ENCODE measurements at places on chromosomes 2 and 18.

GRCh38 chr2:122148128-122148767 is 392.8 kb downstream of the TSN start:
- DNase-seq: no peak

- no peak for DNase-seq
These were observed 31.2 kb upstream of the C1GALT1C1L start for GRCh38 chr2:43707255-43708015.

GRCh38 chr2:70887550-70888246 is 48.0 kb upstream of the ATP6V1B1 start:
- no peak for DNase-seq

GRCh38 chr18:62183578-62184195 is 3.2 kb downstream of the PIGN start:
- DNase-seq: peak; percentile 53

DNA sequence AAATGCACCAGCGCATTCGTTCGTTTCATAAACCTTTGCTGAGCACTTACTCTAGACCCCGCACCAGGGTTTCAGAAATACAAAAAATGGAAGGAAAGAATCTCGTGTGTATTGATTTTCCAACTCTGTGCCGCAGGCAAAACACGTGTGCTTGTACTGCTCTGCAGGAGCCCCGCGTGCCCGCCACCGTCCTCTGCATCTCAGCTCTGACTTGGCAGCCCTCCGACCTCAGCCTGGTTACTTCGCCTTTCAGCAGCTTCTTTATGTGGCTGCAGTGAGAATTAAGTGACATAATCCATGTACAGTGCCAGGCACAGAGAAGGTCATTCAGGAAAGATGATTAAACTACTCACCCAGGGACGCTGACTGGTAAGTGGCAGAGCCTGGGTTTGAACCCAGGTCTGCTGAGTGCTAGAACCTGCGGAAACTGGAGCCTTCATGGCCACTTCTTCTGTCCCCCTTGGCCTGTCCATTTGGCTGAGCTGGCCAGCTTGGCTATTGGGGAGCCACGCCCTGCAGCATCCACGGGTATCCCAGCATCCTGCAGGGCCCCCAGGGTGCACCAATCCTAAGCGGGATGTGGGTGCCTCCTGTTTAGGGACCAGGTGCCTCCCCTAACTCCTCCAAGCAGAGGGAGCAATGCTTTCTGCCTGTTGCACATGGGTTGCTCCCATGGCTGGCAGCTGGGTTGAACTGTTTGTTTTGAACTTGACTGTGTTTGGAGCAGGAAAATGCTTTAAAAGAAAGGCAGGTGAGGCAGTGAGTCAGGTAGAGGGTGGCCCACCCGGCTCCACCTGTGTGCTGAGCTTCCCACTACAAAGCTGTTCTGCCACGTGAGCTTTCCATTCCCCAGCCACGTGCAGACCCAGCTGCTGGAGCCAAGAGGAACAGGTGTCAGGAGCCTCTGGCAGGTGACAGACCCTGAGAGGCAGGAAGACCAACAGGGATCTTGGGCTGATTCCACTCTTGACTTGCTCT is 34.3 kb downstream of the INHBB start:
- no peak for DNase-seq

DNA sequence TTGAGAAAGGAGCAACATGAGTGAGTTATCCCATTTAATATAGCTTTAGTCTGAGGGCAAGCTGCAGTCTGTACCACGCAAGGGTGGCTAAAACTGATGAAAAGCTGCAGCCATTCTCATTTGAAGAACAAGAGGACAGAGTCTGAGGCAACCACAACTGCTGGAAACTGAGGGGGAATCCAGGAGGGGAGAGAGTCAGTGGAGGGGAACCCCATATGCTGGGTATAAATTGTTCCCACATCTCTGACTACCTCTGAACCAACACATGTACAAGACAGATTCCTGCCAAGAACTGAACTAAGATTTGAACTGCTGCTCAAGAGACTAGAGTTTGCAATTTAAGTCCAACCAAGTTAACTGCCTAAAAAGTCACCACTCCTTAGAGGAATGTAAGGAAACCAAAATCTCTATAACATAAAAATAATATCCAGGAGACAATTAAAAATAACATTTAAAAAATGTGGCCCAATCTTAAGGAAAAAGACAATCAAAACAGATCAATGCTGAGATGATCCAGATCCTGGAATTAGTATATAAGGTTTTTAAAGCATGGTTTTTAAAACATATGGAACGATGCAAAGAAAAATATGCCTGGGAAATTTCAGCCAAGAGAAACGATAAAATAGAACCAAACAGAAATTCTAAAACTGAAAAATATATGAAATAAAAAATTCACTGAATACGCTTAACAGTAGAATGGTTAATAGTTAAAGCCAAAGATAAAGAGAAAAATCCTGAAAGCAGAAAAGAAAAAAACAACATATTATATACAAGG is 11.2 kb downstream of the CWC22 start:
- no peak for DNase-seq

DNA sequence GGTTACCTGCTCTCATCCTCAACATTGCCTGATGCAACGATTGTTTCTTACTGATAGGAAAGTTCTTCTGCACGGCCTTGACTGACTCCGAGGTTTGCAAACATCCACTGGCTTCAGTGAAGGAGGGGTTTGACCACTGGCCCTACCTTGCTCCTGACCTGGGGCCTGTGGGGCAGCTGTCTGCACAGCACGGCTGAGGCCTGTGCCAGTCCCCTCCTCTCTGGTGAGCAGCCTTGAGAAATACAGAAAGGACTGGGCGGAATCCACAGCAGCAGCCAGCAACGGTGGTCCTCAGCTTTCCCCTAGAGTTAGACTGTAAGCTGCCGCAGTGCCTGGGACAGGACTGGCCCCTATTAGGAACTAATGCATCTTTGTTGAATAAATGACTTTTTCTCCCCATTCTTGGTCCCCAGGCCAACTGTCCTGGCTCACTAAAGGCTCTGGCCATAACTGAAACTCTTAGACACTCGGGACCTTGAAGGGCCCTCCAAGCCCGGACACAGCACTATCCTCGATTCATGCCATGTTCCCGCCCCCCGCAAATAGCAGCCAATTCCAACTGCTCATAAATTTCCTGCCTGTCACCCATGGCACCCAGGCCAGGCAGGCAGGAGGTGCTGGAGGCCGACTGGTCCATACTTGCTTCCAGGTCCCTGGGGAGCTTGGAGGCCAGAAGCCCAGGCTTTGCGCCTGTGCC is 26.7 kb downstream of the ATOH8 start:
- no peak for DNase-seq

GRCh38 chr18:57659460-57660102 is 37.9 kb upstream of the NARS1 start:
- DNase-seq: no peak

DNA sequence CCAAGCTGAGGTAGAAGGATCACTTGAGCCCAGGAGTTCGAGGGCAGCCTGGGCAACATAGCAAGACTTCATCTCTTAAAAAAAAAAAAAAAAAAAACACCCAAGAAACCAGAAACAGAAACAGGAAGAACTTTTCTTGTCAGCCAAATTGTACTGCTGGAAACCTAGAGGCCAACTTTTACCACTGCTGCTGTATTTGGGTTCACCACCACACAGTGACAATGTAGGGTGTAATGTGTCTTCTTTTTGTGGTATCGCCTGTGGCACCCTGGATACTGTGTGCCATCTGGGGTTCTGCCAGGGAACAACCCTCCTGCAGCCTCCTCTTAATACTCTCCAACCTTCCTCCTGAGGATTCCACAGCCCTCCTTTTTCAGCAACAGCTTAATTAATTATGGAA is 72.6 kb downstream of the STK39 start:
- DNase-seq: no peak

GRCh38 chr2:151192681-151193080 is 69.0 kb downstream of the RBM43 start:
- DNase-seq: no peak

- no peak for DNase-seq
These were observed 268.9 kb downstream of the TDRD15 start for GRCh38 chr2:21392649-21393048.

DNA sequence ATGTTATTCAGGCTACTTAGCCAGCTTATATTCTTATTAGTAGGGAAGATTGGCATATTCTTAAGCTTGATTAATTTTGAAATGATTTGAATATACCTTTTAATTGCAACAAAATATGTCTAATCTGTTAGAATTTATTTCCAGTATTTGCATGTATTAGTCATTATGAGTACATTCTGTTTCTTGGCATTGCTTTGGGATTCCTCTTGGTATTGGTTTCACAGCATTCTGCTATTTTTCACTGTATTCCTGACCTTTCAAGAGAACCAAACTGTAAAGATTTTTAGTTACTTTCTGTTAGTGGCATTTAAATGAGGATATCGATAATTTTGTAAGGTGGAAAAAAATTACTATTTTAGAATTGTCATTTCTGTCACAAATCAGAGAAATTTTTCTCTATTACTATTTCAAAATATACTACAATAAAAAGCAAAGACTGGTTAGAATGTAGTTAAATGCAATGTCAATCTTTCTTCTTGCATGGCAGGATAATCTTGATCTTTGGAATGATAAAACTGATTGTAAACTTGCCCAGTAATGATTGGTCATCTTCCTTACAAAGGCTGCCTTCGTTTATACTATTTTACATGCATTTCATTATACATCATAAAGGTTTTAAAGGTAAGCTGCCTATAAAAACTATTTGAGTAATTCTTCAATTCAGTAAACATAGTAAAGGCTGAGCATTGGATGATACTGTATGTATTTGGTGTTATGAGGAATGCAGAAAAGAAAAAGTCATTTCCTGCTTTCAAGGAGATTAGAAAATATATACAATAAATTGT is 86.1 kb downstream of the SLC4A10 start:
- DNase-seq: no peak

- no peak for DNase-seq
These were observed 4.7 kb downstream of the ACVR1 start for GRCh38 chr2:157871415-157871814.

- no peak for DNase-seq
These were observed 30.4 kb upstream of the RAB6D start for GRCh38 chr2:131394147-131394931.

- DNase-seq: no peak
These were observed 19.1 kb upstream of the RBM44 start for GRCh38 chr2:237779521-237779920.

DNA sequence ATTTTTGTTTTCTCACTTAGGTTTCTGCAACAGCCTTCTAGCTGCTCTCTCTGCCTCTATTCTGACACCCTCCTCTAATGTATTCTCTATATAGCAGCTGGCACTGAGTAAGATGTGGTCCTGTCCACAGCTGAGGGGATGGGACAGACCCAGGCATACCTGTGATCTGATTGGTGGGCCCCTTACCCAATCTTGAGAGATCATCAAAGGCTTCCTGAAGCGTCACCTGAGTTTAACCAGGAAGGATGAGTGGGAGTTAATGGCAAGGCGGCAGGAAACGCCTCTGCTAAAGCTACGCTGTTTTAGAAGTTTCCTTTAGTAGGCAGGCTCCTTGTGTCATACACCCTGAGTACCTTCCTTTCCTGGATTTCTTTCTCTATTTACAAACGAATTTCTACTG is 5.7 kb upstream of the TET3 start:
- DNase-seq: no peak

- DNase-seq: no peak
These were observed 308.2 kb downstream of the PIEZO2 start for GRCh38 chr18:10841203-10841602.

DNA sequence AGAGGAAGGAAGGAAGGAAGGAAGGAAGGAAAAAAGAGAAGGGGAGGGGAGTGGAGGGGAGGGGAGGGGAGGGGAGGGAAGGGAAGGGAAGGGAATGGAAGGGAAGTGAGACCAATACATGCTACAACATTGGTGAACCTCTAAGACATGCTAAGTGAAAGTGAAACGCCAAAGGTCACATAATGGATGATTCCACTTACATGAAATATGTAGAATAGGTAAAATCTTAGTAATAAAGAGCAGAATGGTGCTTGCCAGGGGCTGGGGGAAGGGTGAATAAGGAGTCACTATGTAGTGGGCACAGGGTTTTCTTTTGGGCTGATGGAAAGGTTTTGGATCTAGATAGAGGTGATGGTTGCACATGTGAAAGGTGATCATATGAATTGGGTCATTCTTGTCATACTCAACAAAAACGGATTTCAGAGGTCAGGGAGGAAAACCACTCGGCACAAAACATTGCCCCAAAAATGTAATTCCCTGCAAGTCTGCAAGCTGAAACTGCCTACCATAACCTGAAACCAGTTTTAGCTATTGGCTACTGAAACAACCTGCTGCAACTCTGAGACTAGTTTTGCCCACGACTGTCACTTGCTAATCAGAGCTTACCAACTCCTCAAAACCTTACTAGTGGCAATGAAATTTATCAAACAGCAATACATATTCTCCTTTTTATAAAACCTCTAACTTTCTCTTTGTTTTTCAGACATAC is 59.2 kb downstream of the CCDC141 start:
- no peak for DNase-seq

- DNase-seq: no peak
These were observed 98.1 kb downstream of the AGAP1 start for GRCh38 chr2:235591921-235592320.

DNA sequence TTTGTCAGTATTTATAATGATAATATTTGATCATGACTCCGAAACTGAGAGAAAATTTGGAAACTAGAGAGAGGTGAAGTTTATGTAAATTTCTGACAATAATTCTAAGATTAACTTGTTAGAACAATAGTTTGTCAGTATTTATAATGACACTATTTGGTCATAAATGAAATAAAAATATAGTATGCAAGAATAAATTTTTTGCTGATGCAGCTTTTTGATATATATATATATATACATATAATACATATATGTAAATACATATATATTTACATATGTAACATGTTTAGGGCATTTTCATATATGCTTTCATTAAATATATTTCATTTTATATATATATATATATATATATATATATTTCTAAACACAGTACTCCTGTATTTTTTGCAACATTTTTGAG is 1158.1 kb downstream of the LRP1B start:
- DNase-seq: no peak

- DNase-seq: peak; percentile 14
These were observed 82.1 kb downstream of the TNP1 start for GRCh38 chr2:216777637-216778273.

- DNase-seq: no peak
These were observed 2.4 kb upstream of the DSC3 start for GRCh38 chr18:31044926-31045325.

GRCh38 chr2:86706220-86706619 is 13.9 kb upstream of the RMND5A start:
- no peak for DNase-seq

GRCh38 chr2:25844089-25844488 is 34.2 kb downstream of the ASXL2 start:
- DNase-seq: no peak

DNA sequence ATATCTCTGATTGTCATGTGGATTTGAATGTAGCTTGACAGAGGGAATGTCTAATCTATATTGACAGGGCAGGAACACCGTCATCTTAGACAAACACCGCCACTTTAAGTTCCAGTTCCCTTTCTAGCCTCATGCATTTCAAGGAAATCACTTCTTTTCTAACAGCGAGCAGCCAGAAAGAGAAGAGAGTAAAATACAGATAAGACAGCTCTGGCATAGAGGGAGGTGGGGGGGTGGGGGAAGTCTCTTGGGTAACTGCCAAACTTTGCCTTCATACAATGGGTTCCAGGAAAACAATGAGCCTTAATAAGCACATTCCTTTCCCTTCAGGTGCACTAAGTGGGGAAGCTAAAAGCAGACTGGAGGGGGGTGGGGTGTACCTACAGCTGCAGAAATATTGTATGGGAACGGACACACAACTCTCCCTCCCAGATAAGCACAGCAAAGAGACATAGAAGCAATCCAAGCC is 37.2 kb downstream of the CASP10 start:
- peak; percentile 23 for DNase-seq

Measured in globus pallidus (tissue), 1 donor.